Globus pallidus (tissue), 1 donor: ENCODE measurements at places on chromosomes 11 and 22.

- DNase-seq: no peak
Observed at GRCh38 chr22:32073262-32073661, 30.2 kb downstream of the SLC5A1 start.

GRCh38 chr22:42905702-42906183, 48.7 kb upstream of the ARFGAP3 start:
- DNase-seq: no peak

DNA sequence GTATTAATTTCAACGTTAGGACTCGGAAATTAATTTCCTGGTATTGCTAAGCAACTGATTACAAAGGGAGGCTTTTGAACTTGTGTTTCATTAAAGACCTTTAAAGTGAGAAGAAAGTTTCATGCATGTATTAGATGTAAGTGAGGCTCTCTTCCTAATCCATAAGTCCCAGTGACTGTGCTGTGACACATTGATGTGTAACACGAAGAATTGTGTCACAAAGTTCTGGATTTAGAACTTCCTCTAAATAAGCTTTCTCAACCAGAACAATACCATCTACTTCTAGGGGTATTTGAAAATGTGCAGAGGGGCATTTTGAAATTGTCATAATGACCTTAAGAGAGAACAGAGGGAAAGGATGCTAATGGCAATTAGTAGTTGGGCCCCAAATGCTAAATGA, 14.4 kb downstream of the DCUN1D5 start:
- DNase-seq: no peak

DNA sequence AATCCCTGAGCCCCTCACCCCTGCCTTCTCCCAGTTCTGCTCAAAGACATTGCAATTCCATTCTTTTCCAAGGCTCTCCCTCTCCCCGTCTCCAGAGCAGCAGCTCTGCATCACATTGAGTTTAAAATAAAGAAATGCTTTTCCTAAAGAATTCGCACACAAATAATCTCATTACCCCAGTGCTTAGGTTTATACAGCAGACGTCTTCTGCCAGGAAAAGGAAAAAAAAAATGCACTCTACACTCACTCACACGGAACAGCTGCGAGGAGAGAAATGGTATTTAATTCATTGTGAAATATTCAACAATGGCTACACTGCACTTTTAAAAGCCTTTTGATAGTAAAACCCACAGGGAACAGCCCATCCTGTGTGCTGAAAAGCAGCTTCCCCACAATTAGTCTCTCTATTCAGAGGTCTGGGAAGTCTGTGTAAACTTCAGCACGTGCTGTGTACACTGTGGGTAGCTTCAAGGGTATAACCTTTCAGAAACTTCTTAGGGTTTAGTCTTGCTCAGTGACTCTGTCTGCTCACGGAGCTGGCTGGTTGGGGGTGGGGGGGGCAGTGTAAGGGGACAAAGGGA, 42.8 kb downstream of the ETS1 start:
- DNase-seq: no peak

DNA sequence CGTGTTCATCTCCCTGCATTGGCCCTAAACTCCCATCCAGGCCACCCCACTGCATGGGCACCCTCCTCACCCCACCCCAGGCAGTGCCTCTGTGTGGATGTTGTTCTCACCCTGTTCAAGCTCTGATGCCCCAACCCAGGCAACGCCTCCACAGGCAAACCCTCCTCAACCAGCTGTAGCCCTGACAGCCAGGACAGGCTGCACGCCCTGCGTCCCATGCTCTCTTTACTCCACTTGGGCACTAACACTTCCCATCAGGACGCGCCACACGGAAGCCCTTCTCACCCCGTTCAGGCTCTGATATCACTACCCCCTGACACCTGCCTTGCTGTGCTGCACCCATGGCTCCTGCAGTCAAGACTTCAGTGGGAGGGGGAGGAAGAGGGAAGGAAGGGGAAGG, 47.9 kb downstream of the KCNJ1 start:
- no peak for DNase-seq

DNA sequence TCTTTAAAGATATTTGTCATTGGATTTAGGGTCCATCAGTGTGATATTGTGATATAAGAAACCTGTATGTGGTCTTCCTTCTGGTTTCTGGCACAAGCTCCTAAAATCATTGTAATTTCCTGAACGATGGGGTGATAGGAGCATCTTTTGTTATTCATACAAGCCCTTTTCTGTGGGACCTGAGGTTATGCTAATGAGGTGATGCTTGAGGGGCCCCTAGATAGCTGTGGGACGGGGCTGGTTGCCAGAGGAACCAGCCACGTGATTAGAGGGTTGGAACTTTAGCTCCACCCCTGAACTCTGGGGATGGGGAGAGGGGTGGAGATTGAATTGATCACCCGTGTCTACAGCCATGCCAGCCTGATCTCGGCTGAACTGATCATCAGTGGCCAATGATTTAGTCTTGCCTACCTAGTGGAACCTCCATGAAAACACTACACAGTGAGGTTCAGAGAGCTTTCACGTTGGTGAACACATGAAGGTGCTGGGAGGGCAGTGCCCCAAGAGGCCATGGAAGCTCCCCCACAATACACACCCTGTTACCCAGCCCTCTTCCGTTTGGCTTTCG, 62.8 kb downstream of the BCR start:
- DNase-seq: no peak

DNA sequence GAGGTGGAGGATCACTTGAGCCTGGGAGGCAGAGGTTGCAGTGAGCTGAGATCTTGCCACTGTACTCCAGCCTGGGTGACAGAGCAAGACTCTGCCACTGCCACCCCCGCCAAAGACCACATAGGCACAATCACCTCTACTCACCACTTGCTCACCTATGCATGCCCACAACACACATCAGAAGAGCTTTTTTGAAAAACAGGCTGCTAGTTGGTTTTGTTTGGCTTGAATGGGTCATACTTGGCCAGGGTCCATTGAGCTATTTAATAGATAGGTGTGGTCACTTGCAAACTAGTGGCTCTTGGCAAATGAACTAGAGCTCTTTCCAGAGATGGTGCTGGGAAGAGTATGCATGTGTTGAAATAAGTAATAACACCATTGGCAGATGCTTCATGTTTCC, 80.1 kb downstream of the EMSY start:
- no peak for DNase-seq

DNA sequence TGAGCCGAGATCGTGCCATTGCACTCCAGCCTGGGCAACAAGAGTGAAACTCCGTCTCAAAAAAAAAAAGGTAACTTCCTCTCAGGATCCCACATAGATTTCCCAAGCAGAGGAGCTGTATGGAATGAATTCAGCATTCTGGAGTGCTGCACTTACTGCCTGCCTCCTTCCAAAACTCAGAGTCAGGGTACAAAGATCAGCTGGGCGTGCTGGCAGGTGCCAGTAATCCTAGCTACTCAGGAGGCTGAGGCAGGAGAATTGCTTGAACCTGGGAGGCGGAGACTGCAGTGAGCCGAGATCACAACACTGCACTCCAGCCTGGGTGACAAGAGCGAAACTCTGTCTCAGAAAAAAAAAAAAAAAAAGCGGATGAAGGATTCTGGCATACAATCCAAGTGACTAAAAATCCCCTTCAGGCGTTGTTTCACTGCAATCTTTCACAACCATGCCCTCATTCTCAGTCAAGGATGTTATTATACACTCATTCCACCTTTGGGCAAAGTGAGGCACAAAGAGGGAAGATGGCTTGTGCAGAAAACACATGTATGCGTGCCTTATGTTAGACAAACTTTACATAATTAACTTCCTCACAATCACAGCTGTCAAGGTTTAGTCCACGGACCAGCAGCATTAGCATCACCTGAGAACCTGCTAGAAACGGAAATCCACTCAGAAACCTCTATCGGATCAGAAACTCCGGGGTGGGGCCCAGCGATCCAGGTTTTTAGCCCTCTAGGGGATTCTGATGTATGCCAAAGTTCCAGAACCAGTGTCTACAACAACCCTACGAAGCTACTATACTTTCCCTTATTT, 1.1 kb upstream of the NOL12 start:
- no peak for DNase-seq

DNA sequence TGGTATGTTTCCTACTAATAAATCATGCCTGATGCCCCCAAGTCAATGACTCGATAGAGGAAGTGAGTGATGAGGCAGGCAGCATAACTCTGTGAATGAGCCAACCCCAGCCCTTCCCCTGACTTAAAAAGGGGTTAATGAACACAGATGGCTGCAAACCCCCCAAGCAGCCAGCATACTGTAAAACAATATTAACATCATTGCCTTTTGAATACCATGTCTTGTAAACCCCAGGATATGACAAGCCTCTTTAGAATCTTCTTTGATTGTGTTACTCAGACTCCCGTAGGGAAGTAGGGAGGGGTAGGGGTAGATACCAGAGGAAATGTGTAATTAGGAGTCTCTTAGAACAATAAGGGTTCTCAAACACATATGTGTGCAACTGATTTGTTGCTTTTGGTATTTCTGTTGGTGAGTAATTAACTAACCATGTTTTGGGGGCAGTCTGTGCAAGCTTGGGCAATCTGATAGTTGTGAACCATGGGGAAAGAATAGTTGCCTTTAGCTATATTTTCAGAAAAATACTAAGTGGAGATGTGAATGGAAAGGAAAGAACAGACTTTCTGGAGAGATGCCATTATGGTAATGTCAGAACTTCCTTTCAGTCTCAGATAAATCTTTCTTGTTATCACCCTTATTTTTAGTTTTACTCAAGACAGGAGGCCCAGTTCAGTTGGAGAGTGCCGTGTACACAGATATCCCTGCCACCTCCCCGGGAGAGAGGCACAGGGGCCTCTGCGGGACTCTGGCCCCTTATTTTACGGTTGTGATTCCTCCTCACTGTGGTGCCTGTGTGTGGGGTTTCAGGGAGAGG, 701.8 kb downstream of the NTM start:
- no peak for DNase-seq

DNA sequence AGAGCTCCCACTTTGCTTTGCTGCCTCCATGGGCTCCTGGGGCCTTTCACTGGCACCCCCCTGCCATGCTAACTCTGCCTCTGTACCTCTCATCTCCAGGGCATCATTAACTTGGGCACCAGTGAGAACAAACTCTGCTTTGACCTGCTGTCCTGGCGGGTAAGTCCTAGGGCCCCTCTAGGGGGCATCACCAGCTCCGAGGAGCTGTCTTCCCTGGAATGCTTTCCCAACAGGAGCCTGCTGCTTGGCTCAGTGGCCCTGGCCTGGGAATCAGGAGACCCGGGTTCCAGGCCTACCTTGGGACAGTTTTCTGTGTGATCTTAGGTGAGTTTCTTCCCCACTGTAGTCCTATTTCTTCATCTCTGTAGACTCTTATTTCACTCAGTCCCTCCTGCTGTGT, 5.1 kb downstream of the ACCS start:
- no peak for DNase-seq

- no peak for DNase-seq
Observed at GRCh38 chr22:42168476-42168875, 37.9 kb upstream of the CYP2D6 start.

DNA sequence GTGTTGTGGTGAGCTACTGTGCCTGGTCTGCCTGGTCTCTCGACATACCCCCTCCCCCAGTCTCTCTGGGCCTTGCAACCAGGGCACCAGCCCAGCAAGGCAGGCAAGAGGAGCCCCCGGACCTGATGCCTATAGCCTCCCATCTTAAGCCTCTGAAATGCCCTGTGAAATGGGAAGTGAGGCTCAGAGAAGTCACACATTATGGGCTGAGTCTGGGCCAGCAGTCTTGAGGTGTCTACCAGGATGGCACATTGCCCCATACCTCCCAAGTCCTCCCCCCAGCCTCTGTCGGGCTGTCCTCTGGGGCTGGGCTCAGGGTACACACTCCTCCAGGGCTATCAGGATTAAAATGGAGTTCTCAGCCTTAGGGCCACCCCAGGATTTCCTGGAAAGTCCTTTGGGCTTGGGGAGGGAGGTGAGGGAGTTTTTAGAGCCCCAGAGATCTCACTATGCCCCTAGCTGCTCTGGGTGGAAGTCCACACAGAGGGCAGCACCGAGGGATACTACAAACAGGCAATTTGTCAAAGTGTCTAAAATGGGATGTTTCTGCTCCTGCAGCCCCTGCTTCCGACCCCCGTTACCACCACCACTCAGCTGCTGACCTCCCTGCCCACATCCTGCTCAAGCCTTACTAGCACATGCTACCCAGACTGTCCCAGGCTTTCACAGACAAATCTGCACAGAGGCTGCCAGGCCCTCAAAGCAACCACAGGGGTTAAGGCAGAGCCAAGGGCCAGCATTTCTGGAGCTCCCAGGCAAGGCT, 3.1 kb upstream of the SH3BP1 start:
- DNase-seq: no peak
